Stromal cell of bone marrow (primary cell): ENCODE measurements at places on chromosomes 5 and 9.

GRCh38 chr5:87127426-87127825 is 140.3 kb upstream of the RASA1 start:
- DNase-seq = peak; percentile 38

DNA sequence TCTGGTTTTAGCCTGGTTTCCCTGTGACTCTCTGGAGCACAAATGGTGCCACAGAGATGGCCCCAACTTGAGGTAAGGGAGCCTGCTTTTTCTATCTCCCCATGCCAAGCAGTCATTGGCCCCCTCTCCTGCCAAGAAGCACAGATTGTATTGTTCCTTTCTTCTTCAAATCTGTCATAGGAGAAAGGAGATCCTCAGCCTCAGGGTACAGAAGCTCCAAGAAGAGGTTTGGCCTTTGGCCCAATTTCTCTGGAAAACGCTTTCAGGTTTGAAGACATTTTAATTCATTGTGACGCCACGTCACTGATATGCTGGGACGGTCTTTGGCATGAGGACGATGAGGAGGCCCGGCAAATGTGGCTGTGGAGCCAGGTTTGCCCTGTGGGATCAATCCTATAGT is 29.2 kb upstream of the PANK3 start:
- no peak for DNase-seq

DNA sequence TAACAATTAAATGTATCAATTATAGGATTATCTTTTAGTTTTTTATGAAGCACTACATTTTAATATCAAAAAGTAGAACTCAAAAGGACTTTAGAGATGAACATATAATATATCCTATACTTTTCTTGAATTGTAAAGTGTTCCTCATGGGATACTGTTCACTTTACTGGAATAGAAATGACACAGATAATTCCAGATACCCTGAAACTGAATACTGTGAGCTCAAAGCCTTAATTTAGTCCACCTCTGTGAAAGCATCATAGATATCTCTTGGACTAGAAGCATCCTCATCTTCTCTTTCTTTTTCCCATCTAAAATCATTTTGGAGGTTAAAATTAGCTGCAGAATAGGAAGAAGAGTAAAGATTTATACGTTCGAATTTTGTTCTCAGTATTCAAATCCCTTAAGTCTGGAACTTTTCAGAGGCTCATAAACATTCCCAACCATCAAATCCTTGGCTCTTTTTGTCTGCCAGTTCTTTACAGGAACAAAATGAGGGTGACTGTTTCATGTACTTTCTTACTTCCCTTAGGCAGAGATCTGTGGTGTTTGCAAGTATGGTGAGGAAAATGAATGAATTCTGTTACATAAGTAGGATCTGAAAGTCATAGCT is 49.4 kb downstream of the ADAMTS19 start:
- DNase-seq = no peak

DNA sequence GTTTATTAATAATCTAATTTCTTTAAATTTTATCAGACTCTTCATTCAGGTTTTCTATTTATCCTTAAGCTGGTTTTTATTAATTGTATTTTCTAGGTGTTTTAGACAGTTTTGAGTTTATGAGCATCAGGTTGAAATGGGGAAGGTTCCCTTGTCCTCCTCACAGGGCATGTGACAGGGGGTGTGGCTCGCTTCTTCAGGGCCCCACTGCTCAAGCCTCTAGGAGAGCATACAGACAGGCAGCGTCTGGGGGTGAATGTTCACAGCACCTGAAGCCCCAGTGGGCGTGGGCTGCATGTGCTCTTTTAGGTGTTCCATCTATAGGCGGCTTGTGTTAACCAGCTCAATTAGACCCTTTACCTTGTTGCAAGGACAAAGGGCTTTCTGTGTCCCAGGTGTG is 78.2 kb upstream of the RUFY1 start:
- no peak for DNase-seq

DNA sequence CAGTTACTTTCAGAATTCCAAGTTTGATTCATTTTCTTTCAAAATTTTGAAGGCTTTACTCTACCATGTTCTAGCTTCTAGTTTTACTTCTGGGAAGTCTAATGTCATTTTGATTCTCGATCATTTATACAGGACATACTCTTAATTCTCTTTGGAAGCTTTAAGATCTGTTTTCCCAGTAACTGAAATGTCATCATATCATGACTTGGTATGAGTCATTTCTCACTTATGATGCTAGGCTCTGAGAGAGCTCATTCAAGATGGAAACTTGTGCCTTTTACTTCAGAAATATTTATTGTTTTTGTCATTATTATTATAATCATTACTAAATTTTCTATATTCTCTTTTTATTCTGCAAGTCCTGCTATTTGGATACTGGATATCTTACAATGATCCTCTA is 222.3 kb downstream of the PARP8 start:
- DNase-seq = no peak

GRCh38 chr5:99037668-99038067 is 108.9 kb upstream of the CHD1 start:
- no peak for DNase-seq

DNA sequence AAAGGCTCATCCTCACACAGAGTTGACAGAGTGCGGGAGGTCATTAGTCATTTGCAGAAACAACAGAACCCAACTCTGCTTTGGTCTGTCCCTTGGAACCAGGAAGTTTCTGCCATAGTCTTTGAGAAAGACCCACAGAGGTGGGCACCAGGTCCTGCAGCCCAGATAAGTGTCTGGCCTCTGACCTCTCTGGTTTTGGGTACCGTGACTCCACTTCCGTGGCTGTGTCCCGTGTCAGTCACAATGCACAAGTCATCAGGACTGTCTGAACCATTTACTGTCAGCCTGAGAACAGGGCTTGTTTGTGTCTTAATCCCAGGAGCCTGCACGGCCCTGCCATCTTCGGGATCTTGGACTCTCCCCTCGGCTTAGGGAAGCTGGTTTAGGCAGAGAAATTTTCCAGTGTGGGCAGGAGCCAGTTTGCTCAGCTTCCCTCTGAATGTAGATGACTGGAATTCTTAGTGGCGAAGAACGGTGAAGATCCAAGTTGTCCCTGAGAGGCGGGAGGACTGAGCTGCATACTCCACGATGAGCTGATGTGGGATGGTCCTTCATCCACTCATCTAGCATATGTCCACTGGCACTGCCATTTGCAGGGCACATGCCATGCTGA is 11.9 kb downstream of the GSN start:
- no peak for DNase-seq

DNA sequence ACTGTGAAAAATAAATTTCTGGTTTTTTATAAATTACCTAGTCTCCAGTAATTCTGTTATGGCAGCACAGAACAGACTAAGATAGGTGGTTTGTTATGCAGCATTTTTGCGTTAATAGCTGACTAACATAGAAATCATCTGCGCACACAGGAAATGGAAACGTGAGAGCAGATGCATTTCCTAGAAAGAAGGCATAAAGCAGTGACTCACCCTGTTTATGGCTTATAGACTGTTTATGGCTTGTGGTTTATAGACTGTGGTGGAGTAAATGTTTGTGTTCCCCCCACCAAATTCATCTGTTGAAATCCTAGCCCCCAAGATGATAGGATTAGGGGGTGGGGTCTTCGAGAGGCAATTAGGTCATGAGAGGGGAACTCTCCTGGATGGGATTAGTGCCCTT is 18.3 kb upstream of the OSMR start:
- DNase-seq = no peak

- peak; percentile 63 for DNase-seq
Observed at GRCh38 chr5:169050146-169050571, 250.8 kb downstream of the SLIT3 start.

- DNase-seq = no peak
Observed at GRCh38 chr9:69264526-69264925, 60.5 kb upstream of the ENTREP1 start.
